ENCODE measurements at places on chromosomes 7 and 10.
A peak's percentile ranks its signal among the peaks of the same experiment; 100 is the strongest.

DNA sequence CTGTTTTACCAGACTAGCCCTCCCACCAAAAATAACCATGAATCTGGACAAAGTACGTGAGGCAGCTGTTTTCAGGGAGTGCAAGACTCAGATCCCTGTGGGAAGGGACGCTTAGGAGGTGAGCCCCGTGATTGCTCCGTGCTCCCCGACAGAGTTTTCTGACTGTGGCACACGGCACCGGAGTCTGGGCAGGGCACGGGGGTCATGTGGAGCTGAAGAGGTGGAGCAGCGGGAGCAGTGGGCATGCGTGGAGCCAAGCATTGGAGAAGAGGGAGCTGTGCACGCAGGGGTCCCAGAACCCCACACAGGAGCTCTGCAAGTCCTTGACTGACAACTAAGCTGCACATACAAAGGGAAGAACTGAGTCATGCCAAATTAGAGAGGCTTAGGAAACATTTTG lies 11.1 kb upstream of the CAMK2B start:
- no peak for DNase-seq

- no peak for DNase-seq
These were observed 44.0 kb upstream of the HERPUD2 start for GRCh38 chr7:35738889-35739288.

- DNase-seq = no peak
These were observed 4.4 kb downstream of the RGS10 start for GRCh38 chr10:119537953-119538630.

DNA sequence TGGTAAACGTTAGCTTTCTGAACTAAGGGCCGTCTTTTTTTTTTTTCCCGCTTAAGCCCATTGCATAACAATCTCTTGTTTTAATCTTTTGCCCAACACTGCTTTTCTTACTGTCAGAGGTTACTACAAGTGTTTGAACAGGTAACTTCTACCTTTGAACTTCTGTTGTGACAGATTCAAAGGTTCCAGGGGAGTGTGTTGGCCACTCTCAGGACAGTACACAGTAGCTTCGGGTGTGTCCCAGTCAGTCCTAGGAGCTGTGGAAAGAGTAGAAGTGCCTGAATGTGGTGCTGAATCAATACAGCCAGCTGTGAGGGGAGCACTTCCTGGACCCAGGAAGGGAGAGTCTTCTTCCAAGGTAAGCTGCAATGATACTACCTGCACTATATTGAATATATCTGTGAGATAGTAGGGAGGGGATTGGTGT lies at the start of gene ACSL5:
ACSL5 (plus strand) TSS at position 205 of the 427 bp plus-strand sequence. CDS start 20,831 bp downstream, outside the sequence.
- DNase-seq = no peak

GRCh38 chr7:18555120-18555519 lies 59.6 kb downstream of the HDAC9 start:
- no peak for DNase-seq

GRCh38 chr10:104894681-104895080 lies 253.6 kb downstream of the SORCS3 start:
- DNase-seq = no peak

DNA sequence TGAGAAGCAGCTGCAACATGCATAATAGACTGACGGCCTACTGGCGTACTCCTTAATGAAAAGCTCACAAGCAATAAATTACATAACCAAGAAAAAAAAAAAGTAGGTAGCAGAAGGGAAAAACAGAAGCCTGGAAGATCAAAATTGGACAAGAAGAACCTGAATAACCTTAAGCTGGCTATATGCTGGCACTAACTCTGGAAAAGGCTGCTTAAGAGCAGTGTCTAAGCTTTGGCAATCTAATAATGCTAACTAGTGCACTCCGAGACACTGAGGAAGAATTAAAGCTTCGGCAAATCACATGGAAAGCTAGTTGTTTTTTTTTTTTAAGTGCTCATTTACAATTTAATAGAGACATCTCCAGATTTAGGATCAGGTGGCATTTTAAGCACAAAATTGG lies 441.9 kb downstream of the PARD3 start:
- no peak for DNase-seq

DNA sequence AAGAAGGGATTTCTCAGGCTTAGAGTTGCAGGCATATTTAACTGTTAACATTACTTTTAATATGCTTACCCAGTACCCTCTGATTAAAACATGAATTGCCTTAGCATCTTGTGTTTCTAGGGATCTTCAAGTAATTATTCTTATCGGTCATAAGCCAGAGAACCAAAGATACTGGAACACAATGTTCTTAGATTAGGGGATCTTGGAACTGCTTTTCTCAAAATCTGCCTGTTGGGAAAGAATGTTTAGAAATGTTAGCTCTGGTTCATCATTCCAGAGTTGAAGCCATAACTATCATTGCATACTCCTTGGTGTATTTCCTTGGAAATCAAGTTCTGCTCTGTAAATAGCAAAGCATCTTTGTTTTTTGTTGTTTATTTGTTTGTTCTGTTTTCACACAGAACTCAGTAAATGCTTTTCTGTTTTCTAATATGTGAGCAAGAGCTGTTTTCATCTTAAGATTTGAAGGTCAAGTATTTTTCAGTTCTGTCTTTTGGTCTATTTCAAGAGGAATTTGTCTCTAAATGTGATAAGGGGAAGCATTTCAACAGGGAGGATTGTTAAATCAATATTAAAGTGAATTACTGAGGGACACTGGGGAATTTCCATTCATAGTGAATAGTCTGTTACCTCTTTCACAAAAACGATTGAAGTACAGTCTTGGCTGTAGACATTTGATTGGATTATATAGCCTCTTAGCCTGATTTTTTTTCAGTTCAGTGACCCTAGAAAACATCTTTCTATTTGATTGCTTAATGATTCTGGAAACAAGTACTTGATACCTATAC lies 103.2 kb upstream of the CYP26C1 start:
- no peak for DNase-seq

DNA sequence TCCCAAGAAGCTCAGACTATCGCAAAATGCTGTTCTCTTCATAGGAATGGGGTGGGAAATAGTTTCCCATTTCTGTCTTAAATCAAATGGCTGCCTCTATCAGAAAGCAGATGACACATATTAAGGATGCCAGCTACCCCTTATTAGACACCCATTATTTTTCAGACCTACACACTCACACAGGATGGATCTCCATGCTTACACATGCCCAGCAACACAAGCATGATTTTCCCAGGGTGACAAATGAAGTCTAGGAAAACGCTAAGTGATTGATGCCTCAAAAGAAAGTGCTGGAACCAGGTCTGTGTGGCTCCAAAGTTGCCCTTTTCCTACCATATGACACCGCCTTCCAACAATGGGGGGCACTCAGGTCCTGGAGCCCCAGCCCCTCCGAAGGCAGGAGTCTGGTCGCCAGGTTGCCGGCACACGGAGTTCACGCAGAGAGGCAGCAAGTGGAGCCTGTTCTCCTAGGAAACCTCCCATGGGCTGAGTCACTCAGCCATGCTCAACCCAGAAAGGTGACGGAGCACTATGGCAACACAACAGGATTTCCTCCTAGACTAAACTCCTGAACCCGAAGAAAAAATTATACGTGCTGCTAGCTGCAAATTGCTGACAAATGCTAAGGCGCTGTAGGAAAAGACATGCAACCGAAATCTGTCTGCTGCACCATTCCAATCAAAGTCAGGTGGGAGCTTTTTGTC lies 19.8 kb downstream of the VOPP1 start:
- no peak for DNase-seq

DNA sequence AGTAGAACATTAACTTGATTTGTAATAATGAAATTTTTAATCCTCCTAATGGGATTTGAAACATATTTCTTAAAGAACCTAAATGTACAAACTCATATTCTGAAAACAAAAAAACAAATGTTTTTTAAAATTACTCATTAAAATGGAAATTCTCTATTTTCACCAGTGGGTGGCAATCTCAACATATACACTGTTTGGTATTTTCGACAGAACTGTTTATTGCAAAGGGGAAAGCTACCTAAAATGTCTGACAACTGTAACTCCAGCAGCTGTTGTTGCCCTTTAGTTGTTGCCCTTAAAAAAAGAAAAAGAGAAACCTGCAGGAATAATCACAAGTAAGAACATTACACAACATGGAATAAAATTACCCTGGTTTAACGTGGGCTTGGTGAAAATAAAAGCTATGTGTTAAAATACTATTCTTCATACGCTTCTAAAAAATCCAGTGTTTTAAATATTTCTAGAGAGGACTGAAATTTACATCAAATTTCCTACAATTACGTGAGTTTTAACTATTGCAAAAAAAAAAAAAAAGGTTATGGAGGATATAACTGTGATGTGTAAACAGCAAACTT lies 54.5 kb downstream of the COL1A2 start:
- peak; percentile 77 for DNase-seq

GRCh38 chr7:80529362-80529761 lies 17.5 kb upstream of the GNAT3 start:
- DNase-seq = no peak

DNA sequence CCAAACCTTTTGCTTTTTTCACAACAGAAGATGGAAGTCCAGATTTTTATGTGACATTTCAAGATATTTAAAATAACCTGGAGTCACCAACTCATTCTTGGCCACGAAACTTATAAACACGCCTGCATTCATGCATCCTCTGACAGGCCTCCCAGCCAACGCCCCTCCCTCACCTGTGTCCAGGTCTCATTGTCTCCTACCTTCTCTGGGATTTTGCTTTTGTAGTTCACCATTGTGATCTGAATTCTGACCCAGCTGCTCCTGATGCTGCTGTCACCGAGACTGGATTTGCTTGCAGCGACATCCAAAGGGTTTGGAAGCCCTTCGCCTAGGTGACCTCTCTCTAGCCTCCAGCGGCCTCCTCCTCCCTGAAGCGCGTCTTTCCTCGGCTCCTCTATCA lies 10.8 kb downstream of the ZNF467 start:
- no peak for DNase-seq
